GM12891 (cell line): ENCODE measurements at places on chromosomes 13 and 19.
A peak's percentile ranks its signal among the peaks of the same experiment; 100 is the strongest.

GRCh38 chr13:44758630-44759383 is 182.7 kb upstream of the TSC22D1 start:
- no peak for DNase-seq

DNA sequence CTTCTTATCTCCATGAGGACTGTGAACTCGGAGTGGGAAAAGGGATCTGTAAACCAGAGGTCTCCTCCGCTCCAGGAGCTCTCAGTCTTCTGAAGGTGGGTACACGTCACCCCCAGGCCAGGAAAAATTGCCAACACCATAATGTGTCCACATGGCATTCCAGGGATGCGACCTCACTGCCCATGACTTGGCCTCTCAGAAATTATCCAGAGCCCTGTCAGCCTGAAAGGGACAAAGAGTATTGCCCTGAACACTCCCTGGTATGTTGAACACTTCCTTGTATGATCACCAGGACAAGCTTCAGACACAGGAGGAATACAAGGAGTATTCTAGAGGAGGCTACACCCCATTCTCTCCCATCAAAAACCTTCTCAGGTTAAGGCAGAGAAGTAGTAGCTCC is 81.0 kb upstream of the SLC7A1 start:
- no peak for DNase-seq

- no peak for DNase-seq
These were observed 5.7 kb upstream of the FBXO27 start for GRCh38 chr19:39038098-39038497.

GRCh38 chr13:87052731-87053130 is 618.4 kb upstream of the SLITRK5 start:
- DNase-seq = no peak

GRCh38 chr13:107079423-107080049 is 511.6 kb upstream of the ARGLU1 start:
- DNase-seq = no peak

DNA sequence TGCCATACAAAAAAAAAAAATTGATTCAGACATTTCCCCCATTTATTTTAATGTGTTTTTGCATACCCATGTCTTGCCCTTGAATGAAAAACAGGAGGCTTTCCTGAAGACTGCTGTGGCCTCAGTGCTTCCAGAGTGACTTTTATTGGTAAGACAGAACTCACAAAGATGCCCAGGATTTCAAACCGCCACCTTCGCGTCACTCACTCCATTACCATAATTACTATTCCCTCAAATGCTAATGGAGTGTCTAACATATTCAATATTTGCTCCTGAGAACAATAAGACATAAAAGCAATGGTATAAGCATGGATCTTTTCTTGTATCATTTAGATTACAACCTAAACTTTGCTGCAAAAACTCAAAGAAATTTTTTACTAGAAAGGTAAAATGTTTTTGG is 282.2 kb upstream of the SOX21 start:
- DNase-seq = no peak

DNA sequence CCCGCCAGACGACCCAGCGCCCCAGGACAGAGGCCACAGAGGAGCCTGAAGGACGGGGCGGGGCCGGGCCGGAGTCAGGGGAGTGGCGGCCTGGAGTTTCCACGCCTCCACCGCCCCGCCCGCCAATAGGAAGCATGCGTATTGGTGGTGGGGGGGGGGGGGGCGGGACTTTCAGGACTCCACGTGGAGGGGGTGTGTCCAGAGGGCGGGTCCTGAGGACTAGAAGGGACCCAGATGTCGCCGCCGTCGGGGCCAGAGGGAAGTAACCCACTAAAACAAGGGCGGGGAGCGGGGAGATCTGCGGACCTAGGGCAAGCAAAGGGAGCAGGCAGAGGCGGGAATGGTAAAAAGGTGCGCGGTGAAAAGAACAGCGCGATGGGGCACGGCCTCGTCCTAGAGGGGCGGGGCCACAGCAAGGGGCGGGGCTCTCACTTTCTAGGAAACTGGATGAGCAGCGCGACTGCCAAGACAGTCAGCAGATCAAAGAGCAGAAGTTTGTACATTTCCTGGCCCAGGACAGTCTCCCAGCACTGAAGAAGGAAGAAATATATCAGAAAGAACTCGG is 2.8 kb upstream of the LENG1 start:
- DNase-seq = no peak

- peak; percentile 47 for DNase-seq
These were observed 14.9 kb downstream of the LAIR2 start for GRCh38 chr19:54517483-54517882.

DNA sequence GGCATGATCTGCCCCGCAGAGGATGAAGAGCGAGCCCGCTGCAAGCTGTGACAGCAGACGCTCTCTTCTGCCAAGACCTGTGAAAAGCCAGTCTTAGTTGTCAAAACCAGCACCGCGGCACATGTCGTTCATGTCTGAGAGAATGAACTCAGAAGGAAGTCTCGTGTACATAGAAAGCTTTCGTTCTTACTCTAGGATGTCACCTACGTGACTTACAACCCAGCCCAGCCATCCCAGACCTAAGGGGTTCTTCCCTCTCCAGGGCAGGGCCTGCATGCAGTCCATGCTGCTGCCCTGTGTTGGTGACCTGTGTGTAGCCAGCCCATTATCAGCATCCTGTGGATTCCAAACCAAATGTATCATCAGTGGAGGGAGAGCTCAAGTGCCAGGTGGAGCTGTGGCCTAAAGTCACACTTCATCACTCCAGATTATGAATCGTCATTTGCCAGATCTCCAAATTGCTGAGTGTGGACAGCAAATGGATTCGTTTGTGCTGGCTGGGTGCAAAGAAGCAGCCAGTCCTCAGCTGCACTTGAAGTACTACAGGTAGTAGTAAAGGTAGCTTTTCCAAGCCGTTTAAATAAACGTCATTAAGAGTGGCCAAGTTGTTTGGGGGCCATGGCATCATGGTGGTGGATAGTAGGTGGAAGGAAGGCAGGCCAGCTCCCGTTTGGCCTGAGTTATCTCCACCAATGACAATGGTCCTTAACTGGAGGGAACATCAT is 73.9 kb upstream of the GPR183 start:
- no peak for DNase-seq

DNA sequence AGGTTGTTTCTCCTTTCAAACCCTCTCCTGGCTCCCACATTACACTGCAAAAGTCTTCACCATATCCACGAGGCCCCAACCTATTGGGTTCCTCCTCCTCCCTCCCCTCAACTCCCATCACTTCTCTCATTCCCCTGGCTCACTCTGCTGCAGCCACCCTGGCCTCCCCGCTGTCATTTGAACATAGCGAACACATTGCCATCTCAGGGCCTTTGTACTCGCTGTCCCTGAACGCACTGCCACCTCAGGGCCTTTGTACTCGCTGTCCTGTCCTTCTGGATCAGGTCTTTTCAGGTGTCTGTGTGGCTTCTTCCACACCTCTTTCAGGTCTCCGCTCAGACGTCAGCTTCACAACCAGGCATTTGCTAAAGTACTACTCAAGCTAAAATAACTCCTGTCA is 1.7 kb downstream of the CCDC61 start:
- no peak for DNase-seq

DNA sequence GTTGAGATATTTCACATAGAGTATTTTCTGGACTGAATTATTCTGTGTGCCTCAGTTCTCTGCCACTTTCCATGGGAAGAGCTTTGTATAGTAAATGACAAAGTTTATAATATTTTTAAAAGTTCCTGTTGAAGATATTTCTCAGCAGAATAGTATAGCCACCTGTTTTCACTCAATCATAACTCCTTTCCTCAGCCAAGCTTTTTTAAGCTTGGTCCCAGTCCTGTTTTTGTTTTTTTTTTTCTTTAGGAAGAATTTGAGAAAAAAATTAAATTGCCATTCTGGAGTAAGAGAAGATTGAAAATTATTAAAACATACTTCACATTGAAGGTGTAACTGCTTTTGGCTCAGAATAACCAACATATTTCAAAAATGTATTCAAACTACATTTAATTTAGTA is 55.5 kb downstream of the ENOX1 start:
- no peak for DNase-seq

DNA sequence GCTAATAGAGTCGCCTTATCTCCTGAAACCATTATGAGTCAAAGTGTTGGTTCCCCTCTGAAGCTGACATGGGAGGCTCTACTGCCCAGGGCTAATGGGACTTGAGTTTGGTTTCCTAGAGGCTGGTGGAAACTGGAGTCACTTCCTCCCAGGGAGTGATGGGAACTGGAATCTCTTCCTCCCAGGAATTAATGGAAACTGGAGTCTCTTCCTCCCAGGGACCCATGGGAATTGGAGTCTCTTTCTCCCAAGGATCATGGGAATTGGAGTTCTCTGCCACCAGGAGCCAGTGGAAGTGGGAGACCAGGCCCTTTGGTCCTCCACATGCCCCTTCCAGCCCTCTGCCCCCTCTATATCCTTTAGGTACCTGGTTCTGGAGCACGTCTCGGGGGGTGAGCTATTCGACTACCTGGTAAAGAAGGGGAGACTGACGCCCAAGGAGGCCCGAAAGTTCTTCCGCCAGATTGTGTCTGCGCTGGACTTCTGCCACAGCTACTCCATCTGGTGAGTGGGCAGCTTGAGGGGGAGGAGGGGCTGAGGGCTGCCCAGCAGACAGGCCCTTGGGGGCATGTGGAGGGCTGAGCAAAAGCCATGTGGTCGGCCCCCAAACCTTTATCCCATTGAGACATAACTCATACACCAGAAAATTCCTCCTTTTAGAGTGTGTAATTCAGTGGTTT is 5.5 kb downstream of the BRSK1 start:
- DNase-seq = no peak

DNA sequence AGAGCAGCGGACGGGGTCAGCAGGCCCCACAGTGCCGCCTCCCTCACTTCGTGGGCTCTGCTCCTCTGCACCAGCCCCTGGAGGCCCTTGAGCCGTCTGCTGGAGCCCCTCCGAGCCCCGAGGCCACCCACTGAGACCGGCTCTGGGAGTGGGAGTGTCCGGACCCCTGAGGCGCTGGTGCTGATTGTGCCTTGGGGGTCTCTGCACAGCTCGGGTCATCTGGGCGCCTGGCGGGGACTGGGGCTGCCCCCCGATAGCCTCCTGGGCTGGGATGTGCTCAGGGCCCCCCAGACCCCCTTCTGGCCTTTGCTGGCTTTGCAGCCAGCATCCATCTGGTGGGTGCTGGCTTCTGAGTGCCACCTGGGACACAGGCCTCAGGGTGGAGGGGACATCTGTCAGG is 15.4 kb downstream of the CBARP start:
- no peak for DNase-seq

DNA sequence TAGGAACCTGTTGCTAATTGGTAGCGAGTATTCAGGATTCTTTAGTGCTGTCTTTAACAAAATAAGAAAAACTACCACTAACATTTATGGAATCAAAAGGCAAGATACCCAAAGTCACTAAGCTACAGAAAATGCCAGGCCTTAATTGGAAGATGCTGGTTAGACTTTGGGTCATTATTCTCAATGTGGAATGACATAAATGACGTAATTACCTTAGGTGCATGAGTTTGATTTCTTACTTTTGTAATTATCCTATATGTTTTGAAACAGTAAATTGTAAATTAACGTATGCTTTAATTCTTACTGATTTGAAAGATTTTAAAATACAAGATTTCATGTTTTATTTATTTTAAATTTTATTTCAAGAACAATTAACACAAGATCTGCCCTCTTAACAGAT is 25.0 kb downstream of the SGCG start:
- no peak for DNase-seq

GRCh38 chr13:93797463-93797862 is 570.9 kb downstream of the GPC6 start:
- no peak for DNase-seq

- DNase-seq = no peak
These were observed 32.3 kb downstream of the SPATA13 start for GRCh38 chr13:24192811-24193162.

- no peak for DNase-seq
These were observed 31.4 kb downstream of the ZDHHC20 start for GRCh38 chr13:21427741-21428140.

DNA sequence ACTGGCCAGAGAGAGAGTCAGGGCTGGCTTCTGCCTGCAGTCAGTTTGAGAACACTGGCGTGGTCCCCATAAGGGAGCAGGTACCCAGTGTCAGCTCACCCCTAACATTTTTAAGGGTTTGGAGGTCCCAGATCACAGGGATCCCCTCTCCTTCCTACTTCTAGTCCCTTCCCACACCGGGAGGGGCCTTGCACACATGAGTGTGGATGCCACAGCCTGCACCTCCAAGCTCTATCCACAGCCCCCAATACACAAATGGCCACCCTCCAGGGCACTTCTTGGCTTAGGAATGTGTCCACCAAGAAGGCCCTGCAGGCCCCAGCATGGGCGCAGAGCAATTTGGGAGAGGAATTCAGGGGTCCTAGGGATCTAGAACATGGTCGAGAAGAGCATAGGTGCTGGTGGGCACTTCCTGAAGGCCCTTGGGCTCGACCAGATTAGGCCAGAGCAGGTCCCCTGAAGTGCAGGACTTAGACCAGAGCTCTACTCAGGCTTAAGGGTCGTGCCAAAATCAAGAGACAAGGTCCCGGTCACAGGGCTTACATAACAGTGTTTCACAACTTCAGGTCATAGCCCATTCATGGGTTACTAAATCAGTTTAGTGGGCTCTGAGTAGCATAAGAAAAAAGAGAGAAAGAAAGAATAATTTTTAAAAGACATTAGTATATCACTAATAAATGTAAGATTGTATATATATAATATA is 16.0 kb downstream of the FXYD5 start:
- DNase-seq = no peak

- DNase-seq = no peak
These were observed 61.9 kb upstream of the ATP12A start for GRCh38 chr13:24618011-24618955.

- DNase-seq = no peak
These were observed 7.9 kb downstream of the PPP1R37 start for GRCh38 chr19:45100846-45101252.

GRCh38 chr13:113964251-113964995 is 9.5 kb downstream of the C13orf46 start:
- DNase-seq = no peak

DNA sequence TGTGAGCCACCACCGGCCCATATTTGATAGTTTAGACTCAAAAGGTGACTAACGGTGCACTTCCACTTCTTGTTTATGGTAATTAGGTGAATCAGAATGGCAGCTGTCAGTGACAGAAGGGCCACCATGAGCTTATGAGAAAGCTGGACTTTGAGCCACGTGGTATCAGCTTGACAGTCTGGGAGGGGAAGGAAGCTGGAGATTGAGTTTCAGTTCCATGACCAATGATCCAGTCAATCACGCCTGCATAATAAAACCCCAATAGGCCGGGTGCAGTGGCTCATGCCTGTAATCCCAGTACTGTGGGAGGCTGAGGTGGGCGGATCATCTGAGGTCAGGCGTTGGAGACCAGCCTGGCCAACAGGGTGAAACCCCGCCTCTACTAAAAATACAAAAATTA is 8.2 kb downstream of the EID2B start:
- no peak for DNase-seq

- no peak for DNase-seq
These were observed 162.2 kb downstream of the ABCC4 start for GRCh38 chr13:95138876-95139585.

- DNase-seq = no peak
These were observed 828.4 kb upstream of the ATXN8OS start for GRCh38 chr13:69279213-69279612.

DNA sequence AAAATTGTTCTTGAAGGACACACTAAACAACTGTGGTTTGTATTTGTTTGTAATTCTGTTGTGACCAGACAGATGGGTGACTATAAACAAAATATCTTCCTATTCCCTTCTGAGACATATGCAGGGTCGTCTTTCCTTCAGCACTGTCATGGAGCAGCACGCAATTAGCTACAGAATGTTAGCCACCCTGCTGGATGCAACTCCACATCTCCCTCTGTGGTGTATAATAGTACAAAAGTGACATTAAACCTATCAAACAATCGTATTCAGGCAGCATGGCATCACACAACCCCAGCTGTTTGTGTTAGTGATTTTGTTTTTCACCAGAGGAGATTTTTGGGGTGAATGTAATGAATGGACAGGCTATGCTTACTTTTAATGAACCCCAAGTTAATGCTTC is 146.2 kb downstream of the GPC6 start:
- DNase-seq = no peak
